SJCRH30 (cell line): ENCODE measurements at places on chromosomes 6 and 20. TPM values are rescaled to one million over a fixed set of nuclear protein-coding genes. Genes with fewer than 3 reads are reported as not detected.

DNA sequence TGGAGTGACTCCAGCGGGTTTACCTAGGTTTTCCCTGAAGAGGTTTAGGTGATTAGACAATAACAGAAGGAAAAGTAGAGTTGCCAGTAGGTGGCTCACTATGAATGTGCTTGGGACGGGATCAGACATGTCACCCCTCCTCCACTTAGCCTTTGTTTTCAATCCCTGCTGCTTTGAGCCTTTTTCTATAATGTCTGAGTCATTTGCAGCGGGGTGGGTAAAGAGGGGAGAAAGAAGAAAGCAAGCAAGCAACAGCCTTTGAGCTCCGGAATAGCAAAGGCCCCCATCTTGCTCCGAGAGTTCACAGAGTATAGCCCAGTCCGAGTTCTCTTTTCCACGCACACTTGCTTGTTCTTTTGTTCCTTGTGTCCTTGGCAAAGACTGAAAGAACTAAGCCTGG, 129.1 kb downstream of the PACRG start:
- no peaks in the 10 kb centered on the region for H3K4me1 ChIP-seq
- peak overlapping the region; percentile 31 for H3K4me3 ChIP-seq
- no peak overlapping the region for H3K27ac ChIP-seq
- H3K36me3 ChIP-seq = no peaks in the 10 kb centered on the region

DNA sequence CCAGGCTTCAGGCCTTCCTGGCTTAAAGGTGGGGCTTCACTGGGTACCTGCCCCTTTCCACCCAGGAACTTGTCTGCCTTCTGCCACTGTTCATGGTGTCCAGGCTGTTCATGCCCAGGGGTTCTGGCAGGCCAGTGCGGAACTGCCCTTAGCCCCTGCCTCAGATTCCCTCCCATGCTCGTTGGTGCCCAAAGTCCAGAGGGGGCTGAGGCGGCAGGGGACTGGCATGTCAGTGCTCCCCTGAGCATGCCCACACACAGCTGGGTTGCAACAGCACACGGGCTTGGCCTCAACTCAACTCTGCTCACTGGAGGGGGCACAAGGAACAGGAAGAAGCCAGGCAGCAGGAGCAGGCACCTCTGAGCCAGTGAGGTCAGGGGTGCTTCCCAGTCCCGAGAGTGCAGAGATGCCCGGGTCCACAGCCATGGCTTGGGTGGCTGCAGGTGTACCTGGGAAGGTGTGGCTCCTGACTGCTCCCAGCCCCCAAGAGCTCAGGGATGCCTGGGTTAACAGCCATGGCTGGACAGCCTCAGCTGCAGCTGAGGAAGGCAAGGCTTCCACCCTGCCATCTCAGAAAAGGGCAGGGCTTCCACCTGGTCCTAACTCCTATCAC, 845.9 kb downstream of the EYS start:
- H3K4me1 ChIP-seq = no peaks in the 10 kb centered on the region
- no peaks in the 10 kb centered on the region for H3K27me3 ChIP-seq
- no peaks in the 10 kb centered on the region for H3K36me3 ChIP-seq
- no peak overlapping the region for H3K4me3 ChIP-seq

DNA sequence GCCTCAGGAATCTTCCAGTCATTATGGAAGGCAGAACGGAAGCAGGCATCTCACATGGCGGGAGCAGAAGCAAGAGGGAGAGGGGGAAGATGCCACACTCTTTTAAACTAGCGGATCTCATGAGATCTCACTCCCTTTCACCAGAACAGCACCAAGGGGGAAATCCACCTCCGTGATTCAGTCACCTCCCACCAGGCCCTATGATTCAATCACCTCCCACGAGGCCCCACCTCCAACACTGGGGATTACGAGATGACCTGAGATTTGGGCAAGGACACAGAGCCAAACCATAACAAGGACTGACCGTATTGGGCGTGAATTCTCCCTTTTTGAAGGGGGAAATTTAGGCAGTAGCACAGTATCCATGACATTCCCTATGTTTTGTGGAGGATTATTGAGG, 88.8 kb downstream of the TMEM170B start:
- DNase-seq = no peak
- H3K27me3 ChIP-seq = no peaks in the 10 kb centered on the region
- H3K36me3 ChIP-seq = no peaks in the 10 kb centered on the region
- no peaks in the 10 kb centered on the region for H3K4me1 ChIP-seq

DNA sequence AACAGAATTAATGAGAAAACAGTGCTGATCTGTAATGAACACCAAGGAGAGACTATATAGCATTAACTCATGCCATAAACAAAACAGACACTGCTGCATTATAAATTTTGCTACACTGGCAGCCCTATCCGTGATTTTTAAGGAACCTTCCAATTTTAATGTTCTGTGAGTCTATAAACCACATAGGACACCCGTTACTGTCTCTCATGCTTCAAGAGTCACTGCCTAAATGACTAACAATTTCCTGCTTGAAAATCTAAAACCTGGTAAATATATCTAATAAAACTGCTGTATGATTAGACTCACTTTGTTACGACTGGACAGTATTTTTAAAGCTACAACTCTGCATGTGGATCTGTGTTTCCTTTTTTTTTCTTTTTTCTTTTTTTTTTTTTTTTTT, 8.7 kb downstream of the CHD6 start:
- no peak overlapping the region for H3K27ac ChIP-seq
- peaks cover 6% of the 10 kb centered on the region; the same call in 1 of the 2 replicates for H3K36me3 ChIP-seq
- H3K4me1 ChIP-seq = no peaks in the 10 kb centered on the region
- DNase-seq = no peak
- H3K4me3 ChIP-seq = no peak overlapping the region

DNA sequence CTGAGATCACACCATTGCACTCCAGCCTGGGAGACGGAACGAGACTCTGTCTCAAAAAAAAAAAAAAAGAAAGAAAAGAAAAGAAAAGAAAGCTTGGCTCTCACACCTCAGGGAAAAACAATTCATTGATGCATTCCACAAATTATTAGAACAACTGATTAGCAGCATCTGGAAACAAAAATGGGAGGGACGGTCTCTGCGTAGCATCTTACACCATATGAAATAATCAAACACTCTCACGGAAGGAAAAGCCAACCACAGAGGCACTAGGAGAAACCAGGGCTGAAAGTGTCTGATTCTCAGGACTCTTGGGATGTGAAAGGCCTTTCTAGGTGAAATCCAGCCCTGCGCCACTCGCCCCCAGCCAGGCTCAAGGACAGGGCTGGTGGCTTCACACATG, 2.3 kb upstream of the HELZ2 start:
- peaks cover 5% of the 10 kb centered on the region; the same call in 1 of the 2 replicates for H3K4me1 ChIP-seq
- peaks cover 48% of the 10 kb centered on the region for H3K27me3 ChIP-seq
- no peak overlapping the region for H3K27ac ChIP-seq
- DNase-seq = no peak

DNA sequence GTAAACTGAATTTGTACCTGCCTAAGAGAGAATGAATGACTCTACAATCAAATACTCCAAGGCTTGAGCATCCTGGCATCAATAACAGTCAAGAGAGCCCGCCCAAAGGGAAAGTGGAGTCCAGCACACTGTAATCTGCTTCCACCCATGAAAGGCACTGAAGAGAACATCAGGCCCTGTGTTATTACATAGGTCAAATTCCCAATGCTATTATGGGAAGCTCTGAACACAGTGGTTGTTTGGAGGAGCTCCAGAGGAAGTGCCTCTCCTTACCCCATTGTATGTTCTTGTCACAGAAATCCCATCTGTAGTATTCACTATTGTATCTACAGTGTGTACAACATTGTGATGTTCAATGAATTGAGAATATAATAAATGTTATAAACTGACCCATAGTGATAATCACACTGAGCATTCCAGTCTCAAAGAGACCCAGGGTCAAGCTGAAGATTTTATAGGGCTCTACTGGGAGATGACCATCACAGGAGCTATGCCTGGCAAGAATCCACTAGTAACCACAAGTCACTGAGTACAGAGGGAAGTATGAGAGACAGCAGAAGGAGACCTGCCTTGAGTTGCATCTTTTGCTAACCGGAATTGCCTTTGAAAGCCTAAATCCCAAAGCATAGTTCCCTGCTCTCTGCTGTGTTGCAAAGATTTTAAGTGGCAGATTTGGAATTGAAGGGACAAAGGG, 446.7 kb downstream of the GJA1 start:
- DNase-seq = no peak
- no peaks in the 10 kb centered on the region for H3K4me1 ChIP-seq
- no peaks in the 10 kb centered on the region for H3K27me3 ChIP-seq
- no peak overlapping the region for H3K4me3 ChIP-seq
- no peak overlapping the region for H3K27ac ChIP-seq

GRCh38 chr20:10537850-10538480, 102.9 kb downstream of the SLX4IP start:
- DNase-seq = no peak
- H3K27me3 ChIP-seq = no peaks in the 10 kb centered on the region
- H3K27ac ChIP-seq = no peak overlapping the region
- H3K36me3 ChIP-seq = no peaks in the 10 kb centered on the region

- no peak for DNase-seq
- H3K27ac ChIP-seq = peak overlapping the region; percentile 88
- peaks cover 21% of the 10 kb centered on the region for H3K36me3 ChIP-seq
Observed at GRCh38 chr20:38034108-38034649, 633 bp downstream of the RPRD1B start.

DNA sequence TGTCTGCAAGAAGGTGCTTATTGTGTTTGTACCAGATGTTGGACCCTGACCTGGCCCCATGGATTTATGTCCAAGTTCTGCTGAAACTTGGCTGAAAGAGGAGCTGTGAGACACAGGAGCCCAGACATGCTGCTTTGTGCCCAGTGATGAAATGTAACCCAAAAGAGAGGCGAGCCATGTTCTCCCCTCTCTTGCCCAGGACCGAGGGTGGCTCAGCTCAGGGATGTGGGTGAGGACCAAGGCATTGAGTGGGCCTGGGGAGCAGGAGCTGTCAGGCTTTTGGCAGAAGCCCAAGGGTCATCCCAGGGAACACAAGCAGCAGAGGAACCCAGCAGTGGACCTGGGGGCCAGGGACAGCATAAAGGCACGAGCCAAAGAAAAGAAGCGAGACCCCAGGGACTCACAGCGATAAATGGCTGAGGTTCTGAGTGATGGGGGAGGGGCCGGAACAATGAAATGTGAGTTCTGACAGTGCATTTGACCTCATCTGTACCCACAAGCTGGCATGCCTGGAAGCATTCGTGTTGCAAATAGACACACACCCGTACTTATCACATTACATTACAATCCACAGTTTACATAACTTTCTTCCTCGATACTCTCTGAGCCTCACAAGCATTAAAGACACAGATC, 363.4 kb upstream of the JARID2 start:
- H3K36me3 ChIP-seq = no peaks in the 10 kb centered on the region
- no peak overlapping the region for H3K4me3 ChIP-seq
- H3K27ac ChIP-seq = peak overlapping the region; percentile 37
- peak; percentile 43 for DNase-seq

DNA sequence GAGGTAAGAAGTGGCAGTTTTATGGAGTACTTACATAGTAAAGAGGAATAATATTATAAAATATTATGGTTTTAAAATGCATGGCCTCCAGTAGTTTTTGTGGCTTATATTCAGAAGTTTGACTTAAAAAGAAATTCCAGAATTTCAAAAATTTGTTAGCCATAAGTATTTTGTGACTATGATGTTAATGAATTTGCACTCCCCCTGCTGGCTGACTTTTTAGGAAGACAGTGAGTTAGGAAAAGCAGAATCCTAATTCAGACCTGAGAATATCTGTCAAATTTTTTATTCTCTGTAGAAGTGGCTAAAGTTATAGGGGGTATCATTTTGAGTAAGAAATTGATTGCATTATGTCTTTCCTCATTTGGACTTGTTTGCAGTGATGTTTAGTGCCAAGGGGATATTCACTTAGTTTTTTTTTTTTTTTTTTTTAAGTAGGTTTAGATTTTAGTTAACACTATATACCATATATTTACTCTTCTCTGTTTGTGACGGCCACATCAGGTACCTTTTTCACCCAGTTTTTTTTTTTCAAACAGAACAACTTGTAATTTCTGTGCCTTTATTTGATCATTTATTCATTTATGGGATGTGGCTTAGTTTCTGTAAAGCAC, 40.8 kb downstream of the ZFAND3 start:
- DNase-seq = peak; percentile 20
- no peak overlapping the region for H3K27ac ChIP-seq
- H3K27me3 ChIP-seq = no peaks in the 10 kb centered on the region
- H3K4me1 ChIP-seq = no peaks in the 10 kb centered on the region

DNA sequence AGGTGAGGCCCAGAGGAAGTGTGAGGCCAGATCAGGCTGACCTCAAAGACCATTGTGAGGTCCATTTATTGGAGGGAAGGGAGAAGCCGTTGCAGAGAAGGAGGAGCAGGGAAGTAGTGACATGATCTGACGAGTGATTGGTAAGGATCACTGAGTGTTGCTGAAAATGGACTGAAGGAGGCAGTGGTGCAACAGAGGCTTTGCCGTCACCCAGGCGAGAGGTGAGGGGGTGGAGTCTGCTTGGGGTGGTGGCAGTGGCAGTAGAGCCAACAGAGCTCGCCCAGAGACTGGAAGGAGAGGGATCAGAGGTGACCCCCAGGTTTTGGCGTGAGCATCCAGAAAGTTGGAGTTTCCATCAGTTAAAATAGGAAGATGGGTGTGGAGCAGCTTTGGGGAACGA, 67.9 kb upstream of the CLDN20 start:
- peaks cover 6% of the 10 kb centered on the region; the same call in 1 of the 2 replicates for H3K36me3 ChIP-seq
- no peaks in the 10 kb centered on the region for H3K27me3 ChIP-seq
- DNase-seq = no peak
- H3K27ac ChIP-seq = no peak overlapping the region

DNA sequence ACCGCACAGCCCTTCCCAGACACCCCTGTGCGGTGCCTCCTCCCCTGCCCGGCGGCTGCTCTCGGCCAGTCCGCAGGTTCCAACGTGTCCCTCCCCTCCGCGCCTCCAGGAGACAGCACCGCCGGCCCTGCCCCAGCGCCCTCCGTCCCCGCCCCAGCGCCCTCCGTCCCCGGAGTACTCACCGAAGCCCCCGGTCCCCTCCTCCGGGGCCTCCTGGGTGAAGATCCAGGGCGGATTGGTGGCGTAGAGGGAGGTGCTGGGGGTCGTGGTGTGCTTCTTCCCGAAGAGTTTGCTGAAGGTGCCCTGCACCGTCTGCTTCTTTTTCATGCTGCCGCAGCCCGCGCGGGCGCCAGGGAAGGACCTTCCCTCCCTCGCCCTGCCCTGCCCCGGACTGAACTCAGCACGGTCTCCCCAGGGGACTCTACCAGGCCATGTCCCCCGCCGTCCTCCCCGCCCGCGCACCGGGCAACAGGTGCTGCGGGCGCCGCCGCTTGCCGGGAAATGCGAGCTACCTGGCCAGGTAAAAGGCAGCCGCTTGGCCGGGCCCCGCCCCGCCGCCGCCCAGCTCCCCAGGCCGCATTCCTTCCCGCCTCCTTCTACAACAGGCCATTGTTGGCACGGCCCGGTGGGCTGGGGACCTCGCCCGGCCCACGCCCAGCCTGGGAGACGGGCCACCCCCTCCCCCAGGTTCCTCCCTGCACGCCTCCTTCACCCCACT, at the start of gene C6orf132:
TSS of gene C6orf132 (minus strand) at position 503 of the 718 bp plus-strand sequence. CDS start at position 327, 176 bp downstream.
- H3K36me3 ChIP-seq = no peaks in the 10 kb centered on the region
- H3K4me3 ChIP-seq = no peak within 1 kb of the TSS
- no peaks in the 10 kb centered on the region; the same call in 1 of the 2 replicates for H3K4me1 ChIP-seq
- H3K27me3 ChIP-seq = no peaks in the 10 kb centered on the region
- DNase-seq = no peak

- no peak overlapping the region for H3K27ac ChIP-seq
- DNase-seq = no peak
- H3K36me3 ChIP-seq = no peaks in the 10 kb centered on the region
- H3K27me3 ChIP-seq = no peaks in the 10 kb centered on the region; the same call in 1 of the 2 replicates
- no peak overlapping the region for H3K4me3 ChIP-seq
Observed at GRCh38 chr6:98547634-98548033, 286.7 kb upstream of the POU3F2 start.

KCNG1 gene
- total RNA-seq = 7.4 and 9.3 TPM in 2 replicates

RIMS4 gene
- total RNA-seq = not detected in 2 replicates

MUC21 gene
- not detected in 2 replicates for total RNA-seq
